Glomerular endothelial cell (primary cell): ENCODE measurements at places on chromosomes 2 and 18.
A peak's percentile ranks its signal among the peaks of the same experiment; 100 is the strongest.

DNA sequence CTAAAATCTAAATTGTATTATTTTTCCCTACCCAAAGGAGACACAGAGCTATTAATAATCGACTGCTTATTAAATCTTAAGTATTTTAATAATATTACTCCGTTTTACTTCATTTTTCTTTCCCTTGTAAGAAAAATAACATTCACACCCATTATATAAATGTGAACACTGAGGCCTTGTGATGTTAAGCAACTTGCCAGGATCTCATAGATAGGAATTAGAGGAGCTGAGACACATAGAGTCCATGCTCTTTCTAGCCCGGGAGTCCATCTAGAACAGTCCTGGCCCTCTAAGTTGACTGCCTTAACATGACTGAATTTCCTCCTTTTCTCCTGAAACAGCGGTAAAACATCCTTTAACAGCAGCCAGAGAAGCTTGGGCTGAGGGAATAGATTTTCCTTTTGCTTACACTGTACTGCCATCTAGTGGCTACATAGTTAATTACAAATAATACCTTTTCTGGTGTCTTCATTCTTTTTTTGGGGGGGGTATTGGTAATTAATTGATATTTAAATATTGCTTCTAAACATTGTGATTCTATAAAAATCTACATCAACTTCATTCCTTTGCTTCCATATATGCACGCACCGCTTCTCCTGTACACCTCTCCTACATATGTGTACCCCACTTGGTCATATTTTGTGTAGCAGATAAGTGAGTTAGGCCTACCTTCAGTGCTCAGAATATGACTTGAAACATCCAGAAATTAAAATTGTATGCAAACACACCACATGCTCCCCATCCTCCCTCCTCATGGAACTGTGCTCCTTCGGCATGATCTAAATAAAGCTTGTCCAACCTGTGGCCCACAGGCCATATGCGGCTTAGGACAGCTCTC, 125.8 kb upstream of the HNMT start:
- peak; percentile 23 for DNase-seq

- no peak for DNase-seq
Observed at GRCh38 chr2:25367296-25367695, 25.6 kb upstream of the DNMT3A start.

GRCh38 chr2:3641181-3641580, 16.8 kb upstream of the ALLC start:
- no peak for DNase-seq

GRCh38 chr2:175709248-175709647, 292.8 kb downstream of the LNPK start:
- DNase-seq: no peak

DNA sequence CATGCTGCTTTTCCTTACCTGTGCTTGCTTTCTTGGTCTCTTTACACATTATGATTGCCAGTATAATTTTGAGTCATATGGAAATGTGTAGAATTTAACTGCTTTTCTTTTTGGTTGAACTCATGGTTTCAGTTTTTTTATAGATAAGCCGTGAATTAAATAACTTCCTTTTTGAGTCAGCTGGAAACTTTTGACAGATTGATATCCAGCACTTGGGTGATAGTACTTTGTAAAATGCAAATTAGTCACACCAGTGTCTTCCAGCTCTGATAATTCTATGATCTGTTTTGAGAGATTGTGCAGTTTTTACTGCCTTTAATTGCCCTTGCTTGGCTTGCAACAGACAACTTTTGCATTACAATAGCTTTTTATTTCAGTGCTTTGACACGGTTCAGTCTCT, 86.4 kb downstream of the NCOA1 start:
- DNase-seq: no peak

GRCh38 chr18:45208164-45208563, 407.1 kb upstream of the SLC14A2 start:
- DNase-seq: no peak

DNA sequence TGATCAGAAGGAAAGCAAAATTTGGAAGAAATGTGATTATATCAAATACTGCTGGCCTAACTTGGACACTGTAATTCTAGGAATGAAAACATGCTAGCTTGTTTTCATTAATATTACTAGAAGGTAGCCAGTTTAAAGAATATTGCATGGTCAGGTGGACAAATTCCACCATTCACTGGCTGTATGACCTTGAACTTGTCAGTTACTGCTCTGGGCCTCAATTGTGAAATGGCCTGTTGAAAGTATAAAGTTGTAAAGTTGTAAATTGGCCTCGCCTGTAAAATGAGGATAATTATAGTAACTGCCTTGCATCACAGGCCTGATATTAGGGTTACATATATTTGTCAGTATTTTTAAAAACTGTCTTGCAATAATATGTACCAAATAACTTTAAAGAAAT, 398.4 kb upstream of the CHST9 start:
- DNase-seq: no peak
